ENCODE measurements at places on chromosomes 1 and 21. TPM values are rescaled to one million over a fixed set of nuclear protein-coding genes. Genes with fewer than 3 reads are reported as not detected.

- DNase-seq: peak; percentile 16
Observed at GRCh38 chr1:167057241-167057688, 32.9 kb downstream of the GPA33 start.

The FAM72D gene
- 0.87 TPM for total RNA-seq

The LRRC3 gene
- total RNA-seq: 0.99 TPM

DNA sequence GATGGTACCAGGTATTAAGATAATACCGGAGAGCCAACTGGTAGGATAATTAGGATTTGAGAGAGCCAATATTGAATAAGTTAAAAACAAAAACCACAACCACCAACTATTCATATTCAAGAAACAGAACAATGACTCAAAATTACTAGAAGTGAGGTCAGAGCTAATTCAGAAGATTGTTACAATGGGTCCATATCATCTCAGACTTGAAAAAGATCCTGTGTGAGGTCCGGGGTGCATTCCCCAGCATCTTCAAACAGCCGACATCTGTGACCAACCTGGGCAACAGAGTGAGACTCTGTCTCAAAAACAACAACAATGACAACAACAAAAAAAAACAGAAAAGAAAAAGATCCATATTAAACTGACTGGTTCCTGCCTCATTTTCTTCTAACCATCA is 18.6 kb downstream of the AK2 start:
- DNase-seq: no peak

- no peak for DNase-seq
Observed at GRCh38 chr1:13667691-13668090, 32.3 kb upstream of the PRDM2 start.

The TMCC2 gene
- total RNA-seq: 0.40 TPM

The PPIAL4G gene
- not detected for total RNA-seq

DNA sequence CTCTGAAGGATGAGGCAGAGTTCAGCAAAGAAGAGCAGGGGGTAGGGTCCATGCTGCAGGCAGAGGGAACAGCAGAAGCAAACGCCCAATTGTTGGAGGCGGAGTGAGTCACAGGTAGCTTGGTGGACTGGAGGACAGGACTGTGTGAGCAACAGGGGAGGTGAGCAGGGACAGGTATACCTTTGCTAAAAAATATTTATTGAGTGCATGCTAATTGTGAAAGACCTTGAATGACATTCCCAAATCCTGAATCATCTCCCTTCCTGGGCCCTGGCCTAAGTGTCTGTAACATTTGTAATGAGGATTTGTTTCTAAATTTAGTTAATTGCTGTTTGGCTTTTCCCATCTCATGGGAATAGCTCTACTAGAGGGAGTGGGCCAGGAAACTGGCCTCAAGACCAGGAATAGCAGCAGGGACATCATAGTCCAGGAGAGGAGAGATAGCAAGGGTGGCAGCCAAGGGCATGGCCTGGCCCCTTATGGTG is 123.7 kb downstream of the FOXD2 start:
- no peak for DNase-seq

The RIPPLY3 gene
- not detected for total RNA-seq

- DNase-seq: no peak
Observed at GRCh38 chr1:56098946-56099345, 480.4 kb downstream of the PLPP3 start.

GRCh38 chr1:115976921-115977498 is 697 bp downstream of the SLC22A15 start:
- DNase-seq: no peak

- no peak for DNase-seq
Observed at GRCh38 chr21:29506214-29506613, 207.5 kb downstream of the BACH1 start.

The SV2A gene
- 1.5 TPM for total RNA-seq

The OR2L8 gene
- not detected for total RNA-seq

- DNase-seq: peak; percentile 9
Observed at GRCh38 chr1:56284928-56285327, 294.4 kb downstream of the PLPP3 start.

The TRPM2 gene
- total RNA-seq: 0.22 TPM

The ACTL8 gene
- not detected for total RNA-seq

GRCh38 chr1:96515430-96515829 is 206.2 kb upstream of the PTBP2 start:
- no peak for DNase-seq

DNA sequence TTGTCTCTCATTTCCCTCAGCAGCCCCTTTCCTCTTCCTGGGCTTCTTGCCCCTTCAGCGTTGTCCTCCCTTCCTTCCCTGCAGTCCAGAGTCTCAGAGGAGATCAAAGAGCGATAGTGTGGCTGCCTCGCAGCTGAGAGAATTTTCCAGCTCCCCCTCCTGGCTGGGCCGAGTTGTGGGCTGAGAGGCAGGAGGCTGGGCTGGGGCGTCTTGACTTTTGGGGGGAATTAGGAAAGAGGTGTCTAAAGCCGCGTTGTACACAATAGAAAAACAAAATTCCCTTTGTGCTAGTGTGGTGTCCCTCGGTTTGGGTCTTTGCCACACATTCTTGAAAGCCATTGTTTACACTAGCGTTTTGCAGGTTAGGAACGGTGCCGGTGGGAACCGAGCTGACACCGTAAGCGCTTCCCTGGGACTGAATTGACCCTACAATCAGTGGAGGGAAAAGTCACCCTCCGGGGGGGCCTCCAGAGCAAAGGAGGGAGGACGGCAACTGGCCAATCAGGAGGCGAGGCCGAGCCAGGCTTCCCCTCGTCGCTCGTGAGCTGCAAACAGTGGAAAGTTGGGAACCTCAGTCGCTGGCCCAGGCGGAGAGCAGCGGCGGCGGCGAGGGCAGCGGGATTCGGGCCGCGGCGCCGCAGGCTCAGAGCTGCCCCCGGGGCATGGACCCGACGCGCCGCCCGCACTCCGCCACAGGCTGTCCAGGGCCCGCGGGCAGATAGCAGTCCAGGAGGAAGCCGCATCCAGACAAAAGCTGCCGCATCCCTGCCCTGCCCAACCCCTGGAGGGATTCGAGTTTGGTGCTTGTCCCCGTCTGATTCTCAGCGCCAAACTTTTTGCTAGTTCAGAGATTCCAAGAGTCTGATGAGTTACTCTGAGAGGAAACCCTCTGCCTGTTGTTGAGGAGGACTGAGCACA is at the start of gene HMCN1:
HMCN1 (plus strand) TSS at position 574 of the 918 bp plus-strand sequence. CDS start 389 bp downstream, outside the sequence.
- peak; percentile 47 for DNase-seq

The KLHDC7A gene
- not detected for total RNA-seq

GRCh38 chr1:226627924-226628611 is 79.5 kb downstream of the STUM start:
- DNase-seq: no peak

DNA sequence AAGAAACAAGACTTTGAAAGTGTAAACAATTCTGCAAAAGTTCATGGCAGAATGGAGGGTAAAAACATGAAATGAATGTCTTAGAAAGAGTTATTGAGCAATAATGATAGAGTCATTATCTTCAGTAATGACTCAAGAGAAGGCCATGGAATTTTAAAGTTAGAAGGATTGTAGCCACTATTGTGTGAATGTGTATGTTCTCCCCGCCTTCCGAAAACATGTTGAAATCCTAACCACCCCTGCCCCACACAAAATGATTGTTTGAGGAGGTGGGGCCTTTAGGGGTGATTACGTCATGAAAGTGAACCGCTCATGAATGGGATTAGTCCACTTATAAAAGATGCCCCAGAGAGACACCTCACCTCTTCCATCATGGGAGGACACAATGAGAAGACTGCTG is 93.8 kb upstream of the CCDC190 start:
- no peak for DNase-seq

GRCh38 chr1:59699227-59699847 is 115.4 kb upstream of the HOOK1 start:
- peak; percentile 65 for DNase-seq

DNA sequence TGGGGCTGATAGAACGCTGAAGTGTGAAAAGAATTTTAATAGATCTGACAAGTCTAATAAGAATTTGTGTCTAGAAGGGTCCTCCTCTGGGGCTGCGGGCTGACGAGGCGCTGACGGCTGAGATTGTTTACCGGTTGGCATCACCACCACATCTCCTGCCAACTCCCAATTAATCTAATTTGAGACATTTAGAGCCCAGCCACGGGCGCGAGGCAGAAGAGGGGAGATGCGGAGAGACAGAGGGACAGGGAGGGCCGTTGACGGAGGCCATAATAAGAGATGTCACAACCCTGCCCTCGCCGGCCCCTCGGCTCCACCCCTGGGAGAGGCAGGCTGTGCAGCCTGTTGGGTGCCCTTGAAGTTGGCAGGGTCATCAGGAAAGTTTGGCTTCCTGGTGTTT is 109.3 kb downstream of the PAX7 start:
- DNase-seq: no peak

GRCh38 chr1:108848806-108849205 is 8.1 kb downstream of the AKNAD1 start:
- no peak for DNase-seq

The TMEM81 gene
- 2.0 TPM for total RNA-seq

The IPO13 gene
- total RNA-seq: 8.5 TPM

The KRTAP21-3 gene
- total RNA-seq: not detected

GRCh38 chr1:60571811-60572210 is 498.2 kb upstream of the C1orf87 start:
- DNase-seq: no peak

- peak; percentile 41 for DNase-seq
Observed at GRCh38 chr21:31554511-31555022, 104.9 kb upstream of the SOD1 start.

DNA sequence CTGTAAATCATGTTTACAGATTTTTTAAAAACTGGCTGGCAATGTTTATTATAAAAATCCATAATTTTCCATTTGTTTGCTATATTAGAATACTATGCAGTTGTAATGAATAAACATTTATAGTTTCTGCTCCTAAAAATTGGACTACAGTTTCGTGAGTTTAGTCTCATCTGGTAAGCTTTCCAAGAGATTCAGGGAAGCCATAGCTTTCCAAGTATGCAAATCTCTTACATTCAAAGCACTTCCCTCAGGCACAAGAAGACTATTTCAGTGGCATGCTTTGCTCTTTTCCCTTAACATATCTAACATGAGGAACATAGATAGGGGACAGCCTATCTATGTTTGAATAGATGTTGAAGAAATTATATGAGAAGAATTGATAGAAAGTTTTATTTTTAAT is 77.2 kb downstream of the ADGRL2 start:
- no peak for DNase-seq

The PRAMEF27 gene
- not detected for total RNA-seq

DNA sequence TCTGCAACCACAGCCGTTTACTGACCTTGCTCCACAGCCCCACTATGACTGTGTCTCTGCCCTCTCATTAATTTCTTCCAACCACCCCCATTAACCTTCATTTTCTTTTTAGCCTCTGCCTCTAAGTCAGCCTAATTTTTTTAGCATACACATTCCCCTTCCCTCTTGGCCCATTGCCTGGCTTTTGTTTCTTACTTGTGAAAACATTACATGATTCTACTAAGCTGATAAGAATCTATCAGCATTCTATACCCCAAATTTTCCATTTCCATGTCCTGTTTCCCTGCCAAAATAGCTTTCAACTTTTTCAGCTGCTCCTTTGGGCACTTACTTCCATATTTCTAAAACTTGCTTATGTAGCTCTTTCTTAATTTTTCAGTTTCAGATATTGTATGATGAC is 79.8 kb downstream of the PCP4 start:
- no peak for DNase-seq

DNA sequence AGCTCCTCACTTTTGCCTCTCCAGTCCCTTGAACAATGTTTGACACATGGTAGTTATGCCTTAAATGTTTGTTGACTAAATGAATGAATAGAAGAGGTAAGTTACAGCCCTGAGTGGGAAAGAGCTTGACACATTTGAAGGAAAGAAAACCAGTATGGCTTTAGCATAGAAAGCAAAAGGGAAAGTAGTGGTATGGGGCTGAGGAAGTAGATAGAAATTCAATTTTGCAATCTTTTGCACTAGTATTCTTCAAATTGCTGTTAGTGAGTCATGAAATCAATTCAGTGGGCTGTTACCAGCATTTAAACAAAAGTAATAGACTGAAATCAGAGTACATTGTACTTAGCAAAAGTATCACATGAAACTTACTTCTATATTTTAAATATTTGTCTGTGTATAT is 21.1 kb downstream of the PLA2G4A start:
- DNase-seq: no peak

The BSND gene
- total RNA-seq: not detected

The RPRD2 gene
- 6.3 TPM for total RNA-seq

- peak; percentile 38 for DNase-seq
Observed at GRCh38 chr1:208475951-208476845, 232.0 kb upstream of the PLXNA2 start.

GRCh38 chr1:36031441-36031840 is 52.5 kb upstream of the TEKT2 start:
- no peak for DNase-seq

DNA sequence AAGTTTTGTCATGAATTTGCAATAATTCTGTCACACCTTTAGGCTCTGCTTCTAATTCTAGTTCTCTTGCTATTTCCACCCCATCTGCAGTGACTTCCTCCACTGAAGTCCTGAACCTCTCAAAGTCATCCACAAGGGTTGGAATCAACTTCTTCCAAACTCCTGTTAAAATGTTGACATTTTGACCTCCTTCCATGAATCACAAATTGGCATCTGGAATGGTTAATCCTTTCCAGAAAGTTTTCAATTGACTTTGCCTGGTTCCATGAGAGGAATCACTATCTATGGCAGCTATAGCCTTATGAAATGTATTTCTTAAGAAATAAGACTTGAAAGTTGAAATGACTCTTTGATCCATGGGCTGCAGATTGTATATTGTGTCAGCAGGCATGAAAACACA is 19.7 kb upstream of the SFT2D2 start:
- DNase-seq: no peak
